ENCODE measurements at places on chromosomes 1 and 21.

- no peak for DNase-seq
Measured at GRCh38 chr1:10657088-10657847, 139.2 kb downstream of the CASZ1 start.

- DNase-seq: no peak
Measured at GRCh38 chr1:156692925-156693847, 12.2 kb downstream of the CRABP2 start.

- DNase-seq: no peak
Measured at GRCh38 chr1:89901957-89902669, 81.3 kb downstream of the LRRC8D start.

DNA sequence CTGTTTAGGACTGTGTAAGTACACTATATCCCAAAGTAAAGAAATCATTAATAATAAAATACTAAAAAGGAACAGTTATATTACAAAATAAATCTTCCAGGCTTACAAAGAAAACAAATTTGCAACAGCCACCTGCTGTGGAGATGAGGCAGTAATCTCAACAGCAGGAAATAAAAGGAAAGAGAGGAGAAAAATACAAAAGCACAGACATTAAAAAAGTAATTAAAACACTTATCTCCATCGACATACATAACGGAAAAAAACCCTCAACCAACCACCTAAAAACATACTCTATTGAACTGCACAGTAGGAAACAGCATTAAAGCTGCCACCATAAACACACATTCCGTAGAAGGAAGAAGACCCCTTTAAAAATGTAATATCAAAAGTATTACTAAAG is 317.6 kb downstream of the DPYD start:
- no peak for DNase-seq

DNA sequence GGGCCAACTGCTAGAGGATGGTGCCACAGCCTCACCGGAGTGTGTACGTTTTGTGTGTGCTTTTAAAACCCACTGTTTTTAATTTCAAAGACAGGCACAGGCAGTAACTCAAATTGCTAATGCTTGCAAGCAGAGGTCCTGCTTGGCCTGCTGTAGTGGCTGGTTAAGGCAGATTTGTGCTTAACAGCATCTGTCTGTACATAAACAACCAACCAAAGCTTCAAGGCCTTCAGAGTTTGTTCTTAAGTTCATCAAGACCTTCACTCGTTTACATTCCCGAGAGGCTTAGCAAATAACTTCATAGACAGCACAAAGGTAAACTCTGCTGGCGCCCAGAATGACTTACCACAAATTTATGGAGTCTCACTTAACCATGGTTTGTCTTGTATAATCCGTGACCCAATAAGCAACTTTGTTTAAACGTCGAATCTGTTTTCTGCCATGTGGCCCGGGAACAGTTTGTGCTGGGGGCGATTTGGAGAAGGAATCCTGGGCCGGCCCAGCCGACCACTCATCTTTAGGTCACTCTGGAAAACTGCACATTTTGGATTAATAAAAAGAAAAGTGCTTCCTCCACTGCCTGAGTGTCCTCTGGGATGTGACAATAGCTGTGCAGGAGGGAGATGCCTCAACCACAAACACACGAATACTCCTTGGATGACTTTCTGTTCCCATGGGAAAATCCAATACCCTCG is 58.1 kb downstream of the CAPZB start:
- DNase-seq: no peak

- no peak for DNase-seq
Measured at GRCh38 chr1:119159111-119159510, 18.7 kb upstream of the WARS2 start.

DNA sequence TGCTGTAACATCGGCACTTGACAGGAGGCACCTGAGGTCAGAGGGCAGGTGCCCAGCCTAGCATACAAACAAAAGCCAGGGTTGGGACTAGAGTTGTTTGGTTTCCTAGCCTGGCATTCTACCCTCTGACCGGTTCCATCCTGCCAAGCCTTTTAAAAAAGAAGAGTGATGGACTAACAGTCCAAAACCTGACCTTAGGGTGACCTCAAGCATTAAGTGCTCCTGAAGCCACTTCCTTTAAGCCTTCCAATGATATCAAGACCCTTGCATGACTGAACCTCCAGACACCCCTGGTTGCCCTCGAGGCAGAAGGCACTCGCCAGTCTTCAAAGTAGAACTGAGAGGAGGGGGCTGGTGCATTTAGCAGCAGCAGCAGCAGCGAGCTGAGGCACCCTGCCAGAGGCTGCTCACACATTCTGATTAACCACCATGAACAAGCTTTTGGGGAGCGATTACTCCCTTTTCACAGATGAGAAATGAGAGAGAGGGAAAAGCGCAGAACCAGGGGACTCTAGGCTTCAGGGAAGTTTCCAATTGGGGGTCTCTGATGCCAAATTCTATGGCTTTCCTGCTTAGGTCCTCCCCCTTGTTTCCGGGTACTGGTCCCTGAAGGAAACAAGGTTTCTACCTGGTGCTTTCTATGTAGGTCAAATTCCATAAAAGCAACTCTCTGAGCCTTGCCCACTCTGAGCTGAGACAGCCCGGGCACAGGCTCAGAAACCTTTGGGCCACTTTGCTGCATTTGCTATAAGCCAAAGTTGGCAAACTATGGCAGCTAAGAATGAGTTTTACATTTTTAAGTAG is 9.2 kb downstream of the SLC2A1 start:
- DNase-seq: no peak

GRCh38 chr1:55333461-55333860 is 118.3 kb upstream of the USP24 start:
- DNase-seq: no peak

DNA sequence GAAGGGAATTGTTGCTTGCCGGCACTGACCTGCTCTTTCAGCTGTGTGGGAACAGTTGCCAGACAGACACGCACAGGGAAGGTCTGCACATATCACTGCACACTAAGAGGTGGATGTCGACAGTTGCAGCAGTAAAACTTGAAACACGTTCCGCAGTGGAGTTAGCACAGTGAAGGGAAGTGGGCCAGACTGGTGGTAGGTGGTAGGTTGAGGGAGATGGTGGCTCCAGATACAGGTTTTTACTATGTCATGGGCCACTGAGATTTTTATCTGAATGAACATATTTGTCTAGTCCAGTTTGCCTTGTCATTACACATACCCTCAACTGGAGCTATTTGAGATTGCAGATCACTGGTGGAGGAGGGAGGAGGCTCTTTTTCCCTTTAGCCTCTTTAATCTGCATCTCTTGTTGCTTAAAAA is 13.5 kb downstream of the MRPS6 start:
- DNase-seq: no peak

DNA sequence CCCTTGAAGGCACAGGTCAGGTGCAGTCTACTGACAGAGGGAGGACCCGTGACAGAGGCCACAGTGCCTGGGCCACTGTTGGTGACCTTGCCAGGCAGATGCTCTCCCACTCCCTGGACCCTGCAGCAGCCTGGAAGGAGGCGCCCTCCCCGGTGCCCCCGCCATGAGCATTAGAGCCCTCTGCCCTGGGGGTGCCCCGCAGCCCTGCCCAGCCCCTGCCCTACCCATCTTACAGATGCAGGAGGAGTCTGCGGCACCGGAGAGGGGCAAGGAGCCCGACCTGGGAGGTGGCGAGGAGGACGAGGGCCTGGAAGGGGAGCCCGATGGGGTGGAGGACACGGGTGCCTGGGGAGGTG is 9.7 kb upstream of the SMIM1 start:
- DNase-seq: no peak

DNA sequence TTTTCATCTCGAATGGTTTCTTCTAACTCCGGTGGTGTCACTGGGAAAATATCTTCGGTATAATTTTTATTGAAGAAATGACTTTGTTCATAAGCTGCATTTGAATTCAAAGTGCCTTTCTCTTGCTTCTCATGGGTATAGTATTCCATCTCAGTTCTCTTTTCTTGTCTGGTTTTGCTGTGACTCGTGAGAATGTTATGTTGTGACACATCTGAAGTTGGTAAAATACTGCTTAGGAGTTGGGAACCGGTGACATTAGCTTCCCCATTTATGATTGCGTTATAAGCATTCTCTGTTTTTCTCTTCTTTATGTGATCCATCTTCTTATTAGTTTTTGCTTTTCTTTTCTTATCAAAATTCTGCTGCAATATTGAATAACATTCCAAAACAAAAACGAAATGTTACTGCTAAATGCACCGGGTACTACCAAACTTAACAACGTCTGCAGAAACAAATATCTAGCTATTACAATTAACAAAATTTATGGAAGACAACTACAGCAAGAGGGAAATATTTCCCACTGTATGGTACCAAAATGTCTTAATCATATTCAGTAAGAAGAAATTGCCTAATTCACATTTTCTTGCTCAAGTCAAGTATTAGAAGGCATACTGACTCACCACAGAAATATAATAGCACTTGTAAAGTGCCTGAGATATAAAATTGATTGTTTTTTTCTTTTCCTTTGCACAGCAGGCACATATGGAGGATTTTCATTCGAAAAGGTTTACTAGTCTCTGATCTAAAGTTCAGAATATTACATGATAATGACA is 15.5 kb downstream of the LRIF1 start:
- DNase-seq: no peak

GRCh38 chr1:171256940-171257606 is 8.8 kb downstream of the FMO1 start:
- no peak for DNase-seq

- no peak for DNase-seq
Measured at GRCh38 chr1:232568906-232569553, 60.9 kb downstream of the SIPA1L2 start.

- no peak for DNase-seq
Measured at GRCh38 chr1:6515771-6516170, 24.3 kb upstream of the PLEKHG5 start.

DNA sequence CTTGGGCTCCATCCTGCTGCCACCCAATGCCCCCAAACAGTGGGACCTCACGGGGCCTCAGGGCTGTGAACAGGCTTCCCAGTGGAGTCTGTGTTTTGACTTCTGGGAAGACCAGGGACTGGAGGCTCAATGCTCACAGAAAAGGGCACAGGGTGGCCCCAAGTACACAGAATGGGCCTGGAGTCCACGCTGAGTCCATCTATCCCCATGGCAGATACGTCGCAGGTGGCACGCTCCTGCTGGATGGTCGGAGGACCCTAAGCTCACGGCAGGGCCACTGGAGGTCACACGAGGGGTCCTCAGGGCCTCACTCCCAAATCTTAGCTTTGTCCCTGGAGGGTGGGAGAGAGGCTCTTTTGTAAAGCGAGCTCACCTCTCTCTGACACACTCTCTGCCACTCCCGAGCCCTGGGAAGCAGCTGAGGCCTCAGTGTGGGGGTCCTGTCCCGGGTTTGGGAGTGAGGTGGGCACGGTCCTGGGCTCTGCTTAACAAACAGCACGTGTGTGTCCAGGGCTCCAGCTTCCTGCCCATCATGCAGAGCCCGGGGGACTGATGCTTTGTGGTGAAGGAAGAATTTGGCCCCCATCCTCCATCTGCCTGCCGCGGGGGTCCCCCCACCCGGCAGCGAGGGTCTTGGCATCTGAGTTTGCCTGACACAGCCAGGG is 27.2 kb upstream of the TTC34 start:
- no peak for DNase-seq
